BJ (cell line): ENCODE measurements at places on chromosomes 13 and 19. TPM values are rescaled to one million over a fixed set of nuclear protein-coding genes. Genes with fewer than 3 reads are reported as not detected.

The NANOS3 gene
- polyA plus RNA-seq, result 0.20 and 0.55 TPM in 2 replicates

GRCh38 chr19:45558399-45558878 lies 26.2 kb downstream of the OPA3 start:
- DNase-seq, result no peak

DNA sequence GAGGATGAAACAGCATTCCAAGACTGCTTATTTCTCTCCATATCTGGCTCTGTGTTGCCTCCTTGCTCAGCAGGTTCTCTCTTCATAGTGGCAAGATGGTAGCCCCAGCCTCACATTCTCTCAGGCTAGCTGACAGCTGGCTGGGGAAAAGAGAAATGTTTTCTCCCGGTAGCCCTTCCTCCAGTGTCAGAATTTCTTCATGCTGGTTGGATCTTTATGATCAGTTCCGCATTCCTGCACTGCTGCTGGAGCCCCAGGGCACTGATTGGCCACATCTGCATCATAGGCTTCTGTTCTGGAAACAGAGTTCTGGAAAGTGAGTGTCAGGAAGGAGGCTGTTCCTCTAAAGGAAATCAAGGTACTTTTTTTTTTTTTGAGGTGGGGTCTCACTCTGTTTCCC lies 24.6 kb downstream of the POP4 start:
- no peak for DNase-seq

DNA sequence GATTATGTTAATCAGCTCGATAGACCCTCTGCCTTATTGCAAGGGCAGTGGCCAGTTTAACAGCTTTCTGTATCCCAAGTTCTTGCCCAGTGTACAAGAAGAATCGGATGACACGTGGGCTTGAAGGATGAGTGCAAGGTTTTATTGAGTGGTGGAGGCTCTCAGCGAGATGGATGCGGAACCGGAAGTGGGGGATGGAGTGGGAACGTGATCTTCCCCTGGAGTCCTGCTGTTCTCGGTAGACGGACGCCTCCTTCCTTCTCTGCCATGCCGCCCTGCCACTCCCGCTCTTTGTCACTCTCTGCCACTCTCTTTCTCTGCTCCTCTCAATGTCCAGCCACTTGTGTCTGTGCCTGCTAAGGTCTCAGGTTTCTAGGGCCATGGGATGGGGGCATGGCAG lies 21.0 kb downstream of the RFXAP start:
- no peak for DNase-seq

- DNase-seq, result no peak
Observed at GRCh38 chr13:43773602-43774001, 13.2 kb downstream of the ENOX1 start.

- DNase-seq, result no peak
Observed at GRCh38 chr19:45507872-45508416, 665 bp downstream of the VASP start.

- no peak for DNase-seq
Observed at GRCh38 chr19:16218851-16219250, 21.1 kb downstream of the AP1M1 start.

DNA sequence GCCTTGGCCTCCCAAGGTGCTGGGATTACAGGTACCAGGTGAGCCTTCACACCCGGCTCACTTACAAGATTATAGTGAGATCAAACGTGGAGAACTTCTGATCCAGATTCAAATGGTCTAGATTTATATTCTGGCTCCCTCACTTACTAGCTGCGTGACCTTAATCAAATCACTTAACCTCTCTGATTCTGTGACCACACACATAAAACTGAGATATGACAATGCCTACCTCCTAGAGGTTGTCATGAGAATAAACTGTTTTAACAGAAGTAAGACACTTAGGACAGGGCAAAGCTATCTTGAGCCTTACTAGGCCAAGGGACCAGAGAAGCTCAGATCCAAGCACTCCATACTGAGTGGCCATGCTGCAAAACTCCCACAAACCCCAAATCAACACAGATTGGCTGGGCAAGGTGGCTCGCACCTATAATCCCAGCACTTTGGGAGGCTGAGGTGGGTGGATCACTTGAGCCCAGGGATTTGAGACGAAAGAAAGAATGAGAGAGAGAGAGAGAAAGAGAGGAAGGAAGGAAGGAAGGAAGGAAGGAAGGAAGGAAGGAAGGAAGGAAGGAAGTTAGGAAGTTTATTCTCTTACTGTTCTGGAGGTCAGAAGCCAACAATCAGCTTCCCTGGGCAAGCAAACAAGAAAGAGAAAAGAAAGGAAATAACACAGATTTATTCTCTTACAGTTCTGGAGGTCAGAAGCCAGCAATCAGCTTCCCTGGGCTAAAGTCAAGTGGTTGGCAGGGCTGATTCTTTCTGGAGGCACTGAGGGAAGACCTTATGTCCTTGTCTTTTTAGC lies 46.1 kb upstream of the MAP3K10 start:
- no peak for DNase-seq

- no peak for DNase-seq
Observed at GRCh38 chr13:113427562-113428468, 25.5 kb downstream of the ADPRHL1 start.

DNA sequence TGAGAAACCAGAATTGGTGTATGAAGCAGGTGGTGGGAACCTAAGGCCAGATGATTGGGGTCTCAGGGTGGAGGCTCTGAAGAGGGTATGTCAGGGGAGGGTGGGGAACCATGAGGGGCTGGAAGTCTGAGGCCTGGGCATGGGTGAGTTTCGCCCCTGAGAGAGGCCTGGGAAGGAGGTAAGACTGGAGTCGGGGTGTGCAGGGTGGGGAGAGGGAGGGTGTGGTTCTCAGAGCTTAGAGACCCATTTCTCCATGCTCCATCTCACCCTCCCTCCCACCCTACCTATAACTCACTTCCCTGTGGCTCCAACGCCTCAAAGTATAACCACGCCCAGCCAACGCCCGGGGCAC lies 1.0 kb upstream of the KLHL26 start:
- no peak for DNase-seq

- no peak for DNase-seq
Observed at GRCh38 chr13:110352735-110353134, 45.7 kb downstream of the COL4A2 start.

DNA sequence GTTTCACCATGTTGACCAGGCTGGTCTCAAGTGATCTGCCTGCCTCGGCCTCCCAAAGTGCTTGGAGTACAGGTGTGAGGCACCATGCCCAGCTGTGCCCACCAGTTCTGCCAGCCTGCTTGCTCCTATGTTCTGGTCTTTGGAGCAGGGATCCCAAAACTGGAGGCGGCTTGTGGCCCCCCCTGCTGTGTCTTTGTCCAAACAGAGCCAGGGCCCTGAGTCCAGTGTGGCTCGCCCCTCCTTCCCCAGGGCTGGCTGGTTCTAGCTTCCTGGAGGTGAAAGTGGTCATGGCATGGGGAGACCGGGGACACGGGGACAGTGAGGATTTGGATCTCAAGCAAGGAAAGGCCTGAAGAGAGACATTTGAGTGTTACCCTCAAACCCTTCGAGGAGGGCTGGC lies 11.5 kb upstream of the TINCR start:
- DNase-seq, result no peak
